Renal cortex interstitium (tissue), 15 donors: ENCODE measurements at places on chromosomes 2 and 18.

DNA sequence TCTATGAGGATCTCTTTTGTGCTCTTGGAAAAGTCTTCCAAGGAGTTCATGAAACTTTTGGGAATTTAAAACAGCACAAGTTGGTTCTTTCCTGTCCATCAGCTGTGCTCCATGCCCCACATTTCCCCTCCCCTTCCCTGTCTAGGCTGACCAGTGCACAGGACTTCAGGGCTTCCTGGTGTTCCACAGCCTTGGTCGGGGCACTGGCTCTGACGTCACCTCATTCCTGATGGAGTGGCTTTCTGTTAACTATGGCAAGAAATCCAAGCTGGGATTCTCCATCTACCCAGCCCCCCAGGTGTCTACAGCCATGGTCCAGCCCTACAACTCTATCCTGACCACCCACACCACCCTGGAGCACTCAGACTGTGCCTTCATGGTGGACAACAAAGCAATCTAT, 8.1 kb upstream of the DNAJB2 start:
- DNase-seq = no peak

DNA sequence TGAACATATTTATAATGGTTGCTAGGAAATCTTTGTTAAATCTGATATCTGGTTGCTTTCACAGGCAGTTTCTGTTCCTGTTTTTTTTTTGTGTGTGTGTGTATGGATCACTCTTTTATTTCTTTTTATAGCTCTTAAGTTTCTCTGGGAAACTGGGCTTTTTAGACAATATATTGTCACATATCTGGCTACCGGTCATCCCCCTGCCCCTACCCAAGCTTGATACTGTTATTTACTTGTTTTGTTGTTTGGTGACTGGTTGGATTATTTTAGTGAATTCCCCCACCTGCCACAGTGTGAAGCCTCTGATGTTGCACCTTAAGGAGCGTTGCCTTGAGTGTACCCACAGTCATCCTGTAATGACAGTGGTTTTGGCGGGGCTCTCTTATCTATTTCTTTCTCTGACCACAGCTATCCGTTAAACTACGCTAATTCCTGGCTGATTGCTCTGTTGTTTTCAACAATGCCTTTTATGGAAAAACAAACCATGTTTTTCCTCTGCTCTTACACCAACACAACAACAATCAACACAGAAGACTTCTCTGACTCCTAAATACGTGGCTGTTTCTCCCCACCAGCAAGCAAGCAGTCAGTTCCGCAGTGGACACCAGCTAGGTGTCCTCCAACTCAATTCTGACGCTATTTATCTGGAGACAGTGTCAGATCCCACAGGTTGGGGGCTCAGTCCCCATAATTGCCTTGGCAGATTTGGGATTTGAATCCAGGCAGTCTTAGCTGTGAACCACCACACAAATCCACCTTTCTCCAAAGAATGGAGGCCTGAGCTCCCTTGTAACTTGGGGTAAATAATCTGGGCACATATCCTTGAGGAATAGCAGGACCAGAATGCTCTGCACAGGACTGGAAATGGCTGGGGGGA, 10.9 kb downstream of the GNLY start:
- no peak for DNase-seq

DNA sequence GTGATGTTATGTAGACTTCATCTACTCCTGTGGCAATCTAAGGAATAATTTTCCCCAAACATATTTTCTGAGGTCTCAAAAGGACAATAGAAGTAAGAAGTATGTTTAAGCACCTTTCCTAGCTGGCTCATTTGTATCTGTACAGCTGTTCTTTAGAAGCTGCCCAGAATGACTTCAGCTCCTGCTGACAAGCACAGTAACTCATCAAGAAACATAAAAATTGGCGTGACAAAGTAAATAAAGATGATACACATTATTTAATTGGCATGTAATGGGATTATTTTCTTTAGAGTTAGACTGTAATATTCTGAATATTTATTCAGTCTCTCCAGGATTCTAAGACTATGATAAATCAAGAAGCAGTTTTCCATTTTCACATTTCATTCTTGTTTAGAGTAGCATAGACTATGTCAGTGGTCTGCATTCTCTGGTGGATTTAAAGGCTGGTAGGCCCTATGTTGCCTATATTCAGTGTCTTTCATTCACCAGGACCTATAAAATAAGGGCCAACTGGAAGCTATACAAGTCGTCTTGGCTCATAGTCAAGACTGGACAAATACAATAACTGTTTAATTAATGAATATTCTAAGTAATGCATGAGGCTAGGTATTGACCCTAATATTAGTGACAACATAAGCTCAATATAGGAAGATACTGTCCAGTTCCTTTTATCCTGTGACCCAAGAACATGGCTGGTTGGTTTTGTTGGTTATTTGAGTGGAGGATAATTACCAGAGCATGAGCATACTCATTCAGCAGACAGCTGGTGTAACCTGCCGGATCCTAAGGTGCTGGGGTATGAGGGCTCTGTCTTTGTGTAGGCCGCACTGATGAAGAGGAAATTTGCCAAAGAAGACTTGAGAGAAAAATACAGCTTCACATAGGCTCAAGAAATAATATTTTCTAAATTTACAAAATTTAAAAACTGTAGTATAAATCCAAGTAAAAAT, 107.0 kb downstream of the PDE1A start:
- no peak for DNase-seq

DNA sequence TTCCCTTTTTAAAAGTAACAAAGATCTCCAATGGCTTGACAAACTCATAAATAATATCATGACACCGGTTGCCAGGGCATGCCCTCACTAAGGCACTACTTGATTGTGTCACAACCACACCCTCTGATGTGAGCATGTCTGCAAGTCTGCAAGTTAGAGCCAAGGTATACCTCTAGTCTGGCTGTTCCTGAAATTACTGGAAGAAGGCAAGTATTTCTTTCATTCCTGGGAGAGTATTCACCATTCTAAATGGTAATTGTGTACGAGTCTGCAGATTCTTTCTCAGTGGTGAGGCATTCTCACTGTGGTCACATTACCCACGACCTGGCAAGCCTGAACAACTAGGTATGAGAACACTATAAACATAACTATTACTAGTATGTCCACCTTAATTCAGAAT, 25.7 kb upstream of the RNU4ATAC start:
- DNase-seq = no peak

DNA sequence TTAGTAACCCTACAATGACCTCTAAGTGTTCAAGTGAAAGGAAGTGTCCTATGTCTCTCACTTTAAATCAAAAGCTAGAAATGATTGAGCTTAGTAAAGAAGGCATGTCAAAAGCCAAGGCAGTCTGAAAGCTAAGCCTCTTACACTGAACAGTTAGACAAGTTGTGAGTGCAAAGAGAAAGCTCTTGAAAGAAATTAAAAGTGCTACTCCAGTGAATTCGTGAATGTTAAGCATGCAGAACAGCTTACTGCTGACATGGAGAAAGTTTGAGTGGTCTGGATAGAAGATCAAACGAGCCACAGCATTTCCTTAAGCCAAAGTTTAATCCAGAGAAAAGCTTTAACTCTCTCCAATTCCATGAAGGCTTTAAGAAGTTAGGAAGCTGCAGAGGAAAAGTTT, 373.7 kb downstream of the NR4A2 start:
- no peak for DNase-seq

DNA sequence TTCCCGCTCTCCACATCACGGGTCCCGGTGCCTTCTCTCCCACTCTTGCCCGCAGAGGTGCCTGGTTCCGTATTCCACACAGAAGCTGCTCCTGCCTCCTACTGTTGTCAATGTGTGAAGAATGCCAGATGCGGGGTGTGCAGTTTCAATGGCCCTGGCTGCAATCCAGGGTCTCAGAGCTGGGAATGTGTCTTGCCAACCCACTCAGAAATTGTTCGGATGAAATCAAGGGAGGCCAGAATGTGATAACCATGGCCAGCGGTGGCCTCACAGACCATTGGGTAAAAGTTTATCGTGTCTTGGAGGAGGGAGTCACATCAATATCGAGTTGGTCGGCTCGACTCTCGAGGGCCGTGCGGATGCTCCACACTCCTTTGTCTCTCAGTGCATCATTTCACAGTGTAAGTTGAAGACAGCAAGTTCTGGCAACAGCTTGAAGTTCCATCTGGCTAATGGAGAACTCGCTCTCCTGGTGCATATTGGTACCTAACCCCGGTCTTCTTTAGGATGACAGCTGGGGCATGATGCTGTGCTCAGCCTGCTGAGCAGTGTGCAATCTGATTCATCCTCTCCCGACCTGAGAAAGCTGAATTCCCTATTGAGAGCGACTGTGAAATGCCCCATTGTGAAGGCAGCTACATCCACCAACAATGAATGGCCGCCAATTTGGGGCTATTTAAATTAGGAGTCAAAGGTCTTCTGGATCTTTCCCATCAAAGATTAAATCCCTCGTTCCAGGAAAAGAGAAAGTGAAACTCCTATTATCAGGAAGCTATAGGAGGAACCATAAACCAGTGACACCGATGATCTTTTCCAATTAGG, 389.0 kb downstream of the SOX11 start:
- DNase-seq = no peak
